ENCODE measurements at places on chromosomes 4 and X. TPM values are rescaled to one million over a fixed set of nuclear protein-coding genes. Genes with fewer than 3 reads are reported as not detected.

PRPS2 gene
- total RNA-seq = 35.6 TPM

GRCh38 chr4:148060264-148061140 is 328.6 kb downstream of the ARHGAP10 start:
- no peak for DNase-seq

DNA sequence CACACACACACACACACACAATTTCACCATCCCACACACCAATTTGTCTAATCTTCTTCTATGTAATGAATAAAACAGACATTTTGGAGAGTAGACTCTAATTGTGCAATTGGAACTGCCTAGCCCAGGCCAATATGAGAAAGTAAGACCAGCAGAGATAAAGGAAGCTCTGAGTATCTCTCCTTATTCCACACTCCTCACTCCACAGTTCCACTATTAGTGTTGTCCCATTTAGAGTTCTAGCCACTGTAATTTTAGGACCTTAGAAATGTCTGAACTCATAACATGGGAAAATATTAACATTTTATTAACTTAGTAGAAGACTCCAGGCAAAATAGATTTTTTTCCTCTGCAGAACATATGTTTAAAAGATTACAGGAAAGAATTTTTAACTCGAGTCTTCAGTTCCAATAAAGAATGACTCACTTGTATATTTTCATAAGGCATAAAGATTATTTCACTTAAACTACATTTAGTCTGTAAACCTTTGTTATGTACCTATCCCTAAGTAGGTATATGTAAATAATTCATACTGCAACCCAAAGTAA is 297.6 kb upstream of the INTU start:
- DNase-seq = no peak

DNA sequence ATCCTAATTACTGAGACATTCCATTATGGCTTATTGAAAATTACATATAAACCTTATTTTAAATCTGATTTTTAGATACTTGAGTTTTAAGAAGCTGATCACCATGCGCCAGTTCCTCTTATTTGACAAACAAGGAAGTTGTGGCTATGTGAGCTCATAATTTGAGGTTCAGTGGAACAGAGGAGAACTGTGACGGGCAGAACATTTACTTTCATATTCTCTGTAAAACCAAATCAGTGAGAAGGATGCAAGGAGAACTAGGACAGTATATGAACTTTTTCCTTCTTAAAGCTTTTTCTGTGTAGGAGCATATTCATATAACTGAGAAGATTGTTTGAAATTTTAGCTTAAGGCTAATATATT is 25.3 kb downstream of the STIM2 start:
- DNase-seq = no peak

DNA sequence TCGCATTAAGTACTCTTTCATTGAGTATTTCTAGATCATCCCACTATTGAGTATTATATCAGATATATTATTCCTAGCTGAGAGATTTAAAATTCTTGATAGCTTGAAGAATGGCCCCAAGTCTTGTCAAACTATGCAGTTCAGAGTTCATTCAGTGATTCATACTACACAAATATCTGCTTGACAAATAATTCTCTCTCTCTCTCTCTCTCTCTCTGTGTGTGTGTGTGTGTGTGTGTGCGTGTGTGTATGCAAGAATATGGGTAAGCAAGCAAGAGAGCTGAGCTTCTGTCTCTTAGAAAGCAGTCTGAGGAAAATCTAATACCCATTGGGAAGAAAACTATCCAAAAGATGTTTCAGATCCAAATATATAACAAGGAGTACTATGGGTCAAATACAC is 142.0 kb downstream of the SLC10A7 start:
- peak; percentile 46 for DNase-seq

GRCh38 chrX:5802391-5802790 is 426.3 kb downstream of the NLGN4X start:
- DNase-seq = no peak

- DNase-seq = no peak
Observed at GRCh38 chr4:111464251-111465045, 680.8 kb upstream of the FAM241A start.

DNA sequence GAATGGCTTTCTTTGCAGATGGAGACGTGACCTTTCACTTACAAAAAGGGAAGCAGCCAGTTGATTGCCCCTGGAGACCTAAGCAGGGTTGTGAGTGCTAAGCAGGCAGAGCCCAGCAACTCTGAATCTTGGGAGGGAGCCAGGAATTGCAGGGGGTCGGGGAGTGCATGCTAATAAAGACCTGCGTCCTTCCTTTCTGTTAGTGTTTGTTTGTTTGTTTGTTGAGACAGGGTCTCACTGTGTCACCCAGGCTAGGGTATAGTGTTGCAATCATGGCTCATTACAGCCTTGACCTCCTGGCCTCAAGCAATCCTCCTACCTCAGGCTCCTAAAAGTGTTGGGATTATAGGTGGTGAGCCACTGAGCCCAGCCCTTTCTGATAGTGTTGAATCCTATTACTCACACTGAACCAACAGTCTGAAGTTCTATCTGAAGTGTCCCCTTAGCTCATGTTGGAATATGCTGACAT is 137.4 kb downstream of the CEP135 start:
- DNase-seq = no peak

DNA sequence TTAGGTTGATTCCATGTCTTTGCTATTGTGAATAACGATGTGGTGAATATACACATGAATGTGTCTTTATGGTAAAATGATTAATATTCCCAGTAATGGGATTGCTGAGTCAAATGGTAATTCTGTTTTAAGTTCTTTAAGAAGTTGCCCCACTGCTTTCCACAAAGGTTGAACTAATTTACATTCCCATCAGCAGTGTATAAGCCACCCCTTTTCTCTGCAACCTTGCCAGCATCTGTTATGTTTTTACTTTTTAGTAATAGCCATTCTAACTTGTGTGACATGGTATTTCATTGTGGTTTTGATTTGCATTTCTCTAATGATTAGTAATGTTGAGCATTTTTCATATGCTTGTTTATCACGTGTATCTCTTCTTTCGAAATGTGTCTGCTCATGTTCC is 503.3 kb downstream of the PCDH18 start:
- no peak for DNase-seq
